Large intestine (tissue), 12 donors: ENCODE measurements at places on chromosomes 13 and 19. TPM values are rescaled to one million over a fixed set of nuclear protein-coding genes. Genes with fewer than 3 reads are reported as not detected.

DNA sequence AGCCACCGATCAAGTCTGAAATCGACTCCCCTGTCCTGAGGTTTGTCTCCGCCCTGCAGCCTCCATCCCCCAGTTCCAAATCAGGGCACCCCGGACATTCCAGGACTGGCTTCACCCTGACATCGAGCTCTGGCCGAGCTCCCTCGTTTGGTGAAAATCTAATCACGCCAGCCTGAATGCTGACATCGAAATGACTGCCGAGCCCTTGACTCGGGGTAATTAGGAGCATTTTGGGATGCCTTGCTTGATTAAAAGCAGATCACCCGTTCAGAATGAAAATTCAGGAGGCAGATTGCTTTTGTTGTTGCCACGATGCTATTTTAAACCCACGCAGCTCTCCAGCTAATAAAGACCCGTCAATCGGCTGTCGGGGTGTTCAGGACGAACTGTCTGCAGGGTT is 34.3 kb downstream of the ZNRF4 start:
- no peak overlapping the region for H3K27ac ChIP-seq
- no peak overlapping the region for H3K4me3 ChIP-seq
- H3K4me1 ChIP-seq = no peaks in the 10 kb centered on the region
- H3K27me3 ChIP-seq = peaks cover 32% of the 10 kb centered on the region
- no peaks in the 10 kb centered on the region for H3K36me3 ChIP-seq

DNA sequence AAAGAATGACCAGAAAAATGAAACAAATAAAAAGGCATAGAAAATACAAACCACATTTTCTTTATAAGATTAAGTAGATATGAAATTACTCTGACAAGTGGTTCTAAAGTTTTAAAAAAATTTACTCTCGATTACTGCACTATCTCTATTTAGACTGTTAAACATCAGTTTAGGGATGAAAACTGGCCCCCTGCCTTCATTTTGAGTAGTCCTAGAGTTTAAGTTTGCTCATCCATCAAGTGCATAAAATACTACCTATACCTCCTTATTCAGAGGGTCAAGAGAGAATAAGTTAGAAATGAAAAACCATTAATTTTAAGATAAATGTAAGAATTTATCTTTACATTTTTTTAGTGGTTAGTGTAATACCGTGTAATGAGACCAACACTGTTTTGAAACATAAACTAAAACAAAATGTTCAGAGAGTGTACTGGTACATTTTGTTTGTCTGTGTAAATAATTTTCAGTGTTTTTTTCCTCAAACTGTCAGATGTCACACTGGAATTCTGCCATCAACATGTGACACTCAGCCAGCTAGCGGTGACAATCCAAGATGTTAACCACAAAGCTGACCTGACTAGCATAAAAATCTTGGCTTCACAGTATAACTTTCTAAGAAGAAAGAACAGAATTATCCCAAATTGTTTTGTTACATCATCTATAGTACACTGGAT is 184.8 kb upstream of the PCDH20 start:
- no peak for DNase-seq
- no peak overlapping the region for H3K4me3 ChIP-seq
- no peak overlapping the region for H3K27ac ChIP-seq
- H3K27me3 ChIP-seq = no peaks in the 10 kb centered on the region

GRCh38 chr19:45484273-45484945 is 12.4 kb downstream of the RTN2 start:
- no peaks in the 10 kb centered on the region for H3K36me3 ChIP-seq
- H3K4me3 ChIP-seq = no peak overlapping the region

GRCh38 chr19:38277549-38277948 is 13.2 kb downstream of the SPINT2 start:
- H3K4me1 ChIP-seq = peaks cover 19% of the 10 kb centered on the region
- peaks cover 7% of the 10 kb centered on the region for H3K36me3 ChIP-seq
- H3K27me3 ChIP-seq = no peaks in the 10 kb centered on the region
- H3K27ac ChIP-seq = no peak overlapping the region
- no peak for DNase-seq
- H3K4me3 ChIP-seq = no peak overlapping the region

DNA sequence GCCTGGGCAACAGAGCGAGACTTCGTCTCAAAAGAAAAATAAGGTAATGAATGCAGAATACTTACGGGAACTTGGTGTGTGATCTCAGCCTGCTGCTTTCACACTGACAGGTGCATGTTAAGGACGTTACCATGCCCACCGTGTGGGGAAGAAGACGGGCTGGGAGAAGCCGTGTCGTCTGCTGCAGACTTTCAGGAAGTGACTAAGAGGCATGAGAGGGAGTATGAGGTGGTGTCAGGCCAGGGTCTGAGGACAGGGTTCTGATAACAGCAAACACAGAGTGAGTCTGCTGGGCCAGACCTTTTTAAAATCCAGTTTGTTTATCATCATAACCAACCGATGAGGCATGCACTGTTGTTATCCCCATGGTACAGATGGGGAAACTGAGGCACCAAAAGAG is 13.6 kb upstream of the GALP start:
- no peak overlapping the region for H3K27ac ChIP-seq
- H3K27me3 ChIP-seq = no peaks in the 10 kb centered on the region
- no peak for DNase-seq
- no peaks in the 10 kb centered on the region for H3K4me1 ChIP-seq
- H3K36me3 ChIP-seq = peaks cover 24% of the 10 kb centered on the region

DNA sequence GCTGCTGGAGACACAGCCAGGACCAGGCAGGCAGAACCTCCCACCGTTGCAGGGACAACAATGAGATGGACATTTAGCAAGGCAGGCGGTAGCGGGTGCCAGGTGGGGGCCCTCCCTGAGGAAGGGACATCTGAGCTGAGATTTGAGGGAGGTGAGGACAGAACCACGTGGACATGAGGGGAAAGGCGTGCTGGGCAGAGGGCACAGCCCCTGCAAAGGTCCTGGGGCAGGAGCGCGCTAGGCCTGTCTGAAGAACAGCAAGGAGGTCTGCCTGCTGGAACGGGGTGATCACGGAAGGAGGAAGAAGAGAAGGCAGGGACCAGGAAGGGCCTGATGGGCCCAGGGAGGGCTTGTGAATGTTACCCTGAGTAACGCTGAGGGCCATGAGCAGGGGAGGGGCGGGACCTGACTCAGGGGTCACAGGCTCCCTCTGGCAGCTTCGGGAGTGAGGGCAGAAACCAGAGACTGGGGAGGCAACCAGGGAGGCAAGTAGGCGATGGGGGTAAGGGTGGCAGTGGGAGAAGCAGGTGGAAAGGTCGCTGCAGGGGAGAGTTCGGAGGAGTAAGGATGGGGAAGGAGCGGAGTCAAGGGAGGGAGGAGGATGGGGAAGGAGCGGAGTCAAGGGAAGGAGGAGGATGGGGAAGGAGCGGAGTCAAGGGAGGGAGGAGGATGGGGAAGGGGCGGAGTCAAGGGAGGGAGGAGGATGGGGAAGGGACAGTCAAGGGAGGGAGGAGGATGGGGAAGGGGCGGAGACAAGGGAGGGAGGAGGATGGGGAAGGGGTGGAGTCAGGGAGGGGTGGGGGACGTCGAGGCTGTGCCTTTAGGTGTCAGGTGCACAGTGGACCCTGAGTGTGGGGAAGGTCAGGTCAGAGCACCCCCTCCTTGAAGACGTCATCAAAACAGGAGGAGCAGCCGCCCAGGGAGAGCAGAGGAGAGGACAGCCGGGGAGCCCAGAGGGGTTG is 15.7 kb upstream of the B3GNT3 start:
- H3K27me3 ChIP-seq = no peaks in the 10 kb centered on the region
- peaks cover 5% of the 10 kb centered on the region for H3K4me1 ChIP-seq
- DNase-seq = peak; percentile 50
- H3K27ac ChIP-seq = no peak overlapping the region

- no peak overlapping the region for H3K4me3 ChIP-seq
- peak overlapping the region; percentile 67 for H3K27ac ChIP-seq
- peaks cover 79% of the 10 kb centered on the region for H3K4me1 ChIP-seq
- peak; percentile 72 for DNase-seq
These were observed 47.2 kb downstream of the LYL1 start for GRCh38 chr19:13055213-13056051.

- H3K27ac ChIP-seq = no peak overlapping the region
- DNase-seq = no peak
- H3K4me3 ChIP-seq = peak overlapping the region; percentile 42
- H3K4me1 ChIP-seq = peaks cover 38% of the 10 kb centered on the region
These were observed 113.2 kb downstream of the KCNRG start for GRCh38 chr13:50128428-50128931.

DNA sequence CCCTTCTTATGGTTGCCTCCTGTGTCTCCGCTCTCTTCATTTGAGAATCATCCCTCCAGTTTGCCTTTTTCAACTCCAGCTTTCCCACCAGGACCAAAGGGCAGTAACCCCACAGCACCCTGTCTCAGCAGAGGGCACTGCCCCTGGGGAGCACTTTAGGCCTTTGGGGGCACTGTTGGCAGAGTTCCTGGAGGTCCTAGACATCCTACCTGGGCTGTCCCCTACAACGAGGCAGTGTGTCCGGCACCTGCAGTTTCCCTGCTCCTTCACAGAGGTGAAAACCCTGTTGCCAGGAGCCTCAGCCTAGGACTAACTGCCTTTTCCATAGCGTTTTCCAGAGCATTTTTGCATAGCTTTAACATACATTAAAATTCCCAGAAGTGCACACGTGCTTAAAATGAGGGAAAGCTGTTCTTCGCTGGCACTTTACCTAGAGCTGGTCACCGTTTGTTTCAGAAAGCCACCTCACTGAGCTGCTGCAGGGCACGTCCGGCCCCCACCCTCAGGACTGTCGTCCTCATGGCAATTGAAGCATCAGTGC is 234.9 kb downstream of the TEX29 start:
- no peaks in the 10 kb centered on the region for H3K36me3 ChIP-seq
- H3K4me3 ChIP-seq = no peak overlapping the region

DNA sequence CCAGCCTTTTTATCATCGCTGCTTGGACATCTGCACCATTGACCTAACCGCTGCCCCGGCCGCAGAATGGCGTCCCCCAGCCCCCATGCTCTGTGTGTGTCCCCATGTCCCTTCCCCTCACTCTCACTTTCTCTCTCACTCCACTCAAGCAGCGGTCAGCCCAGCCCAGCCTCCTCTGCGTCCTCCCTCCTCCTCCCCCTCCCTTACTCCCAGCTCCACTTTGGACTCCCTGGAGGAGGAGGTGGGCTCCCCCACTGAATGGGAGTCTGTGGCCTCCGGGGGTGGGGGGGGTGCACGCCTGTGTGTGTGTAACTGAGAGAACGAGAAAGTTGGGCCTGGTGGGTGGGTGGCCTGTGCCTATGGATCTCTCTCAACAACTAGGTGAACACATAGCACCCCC is 2.2 kb downstream of the MAP2K7 start:
- H3K27ac ChIP-seq = no peak overlapping the region
- H3K27me3 ChIP-seq = no peaks in the 10 kb centered on the region
- H3K4me3 ChIP-seq = no peak overlapping the region
- no peak for DNase-seq
- H3K4me1 ChIP-seq = peaks cover 15% of the 10 kb centered on the region

- no peak for DNase-seq
- H3K27me3 ChIP-seq = no peaks in the 10 kb centered on the region
- no peak overlapping the region for H3K4me3 ChIP-seq
- H3K27ac ChIP-seq = no peak overlapping the region
- H3K4me1 ChIP-seq = no peaks in the 10 kb centered on the region
These were observed 75.9 kb downstream of the FRY start for GRCh38 chr13:32107474-32107873.

GRCh38 chr19:3025549-3025886 is 3.6 kb downstream of the TLE2 start:
- peak overlapping the region; percentile 46 for H3K4me3 ChIP-seq
- H3K36me3 ChIP-seq = no peaks in the 10 kb centered on the region
- DNase-seq = peak; percentile 85
- peaks cover 6% of the 10 kb centered on the region for H3K27me3 ChIP-seq

DNA sequence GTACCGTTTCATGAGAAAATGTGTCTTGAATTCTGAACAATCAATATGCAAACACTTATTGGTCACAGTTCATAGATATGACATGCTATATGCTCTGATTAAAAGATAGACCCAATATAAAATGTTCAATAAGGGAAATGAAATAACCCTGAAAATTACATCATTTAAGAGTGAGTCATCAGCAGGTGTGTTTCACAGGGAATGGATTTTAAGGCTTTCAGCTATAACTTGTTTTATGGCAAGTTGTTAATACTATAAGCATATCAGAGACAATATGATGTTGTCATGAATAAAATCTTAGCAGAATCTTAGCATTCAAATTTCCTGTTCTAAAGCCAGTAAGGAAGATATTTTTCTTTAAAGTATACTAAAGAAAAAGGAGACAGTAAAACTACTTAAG is 483.4 kb upstream of the PCDH9 start:
- no peaks in the 10 kb centered on the region for H3K27me3 ChIP-seq
- no peak overlapping the region for H3K4me3 ChIP-seq
- no peak overlapping the region for H3K27ac ChIP-seq
- no peak for DNase-seq

DNA sequence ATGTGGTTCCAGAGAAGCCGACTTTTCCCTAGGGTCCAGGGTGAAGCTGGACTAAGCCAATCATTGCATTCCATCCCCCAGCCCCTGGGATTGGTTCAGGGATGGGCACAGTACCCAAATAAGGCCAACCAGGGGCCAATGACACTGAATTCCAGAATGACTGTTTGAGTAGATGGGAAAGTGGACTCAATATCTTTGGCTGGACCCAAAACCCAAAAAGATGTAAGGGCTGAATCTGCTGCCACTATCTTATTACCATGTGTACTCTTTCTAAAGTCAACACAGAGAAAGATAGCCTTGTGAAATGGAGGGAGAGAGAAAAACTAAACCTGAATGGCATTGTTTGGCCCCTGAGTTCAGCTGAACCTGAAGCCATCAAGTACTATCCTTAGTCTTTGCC is 39.2 kb upstream of the TNFSF11 start:
- H3K27me3 ChIP-seq = no peaks in the 10 kb centered on the region
- H3K4me3 ChIP-seq = no peak overlapping the region
- no peak for DNase-seq
- H3K4me1 ChIP-seq = no peaks in the 10 kb centered on the region
- H3K36me3 ChIP-seq = no peaks in the 10 kb centered on the region

- H3K27me3 ChIP-seq = no peaks in the 10 kb centered on the region
- no peak for DNase-seq
- H3K4me3 ChIP-seq = no peak overlapping the region
- H3K36me3 ChIP-seq = no peaks in the 10 kb centered on the region
- H3K27ac ChIP-seq = no peak overlapping the region
These were observed 23.4 kb downstream of the ZNF560 start for GRCh38 chr19:9474975-9475374.

Gene LILRB1
- 3.2 TPM for polyA plus RNA-seq

Gene KASH5
- not detected for polyA plus RNA-seq

Gene MEIOSIN
- polyA plus RNA-seq = not detected

Gene ZNF69
- polyA plus RNA-seq = 28.3 TPM

Gene SERP2
- 7.6 TPM for polyA plus RNA-seq

Gene ZFR2
- polyA plus RNA-seq = 1.8 TPM
